ENCODE measurements at places on chromosomes 1 and 21.

GRCh38 chr1:32623775-32624174 lies 26.6 kb downstream of the ZBTB8OS start:
- DNase-seq, result no peak

- DNase-seq, result no peak
Observed at GRCh38 chr1:190754666-190755065, 277.0 kb upstream of the BRINP3 start.

DNA sequence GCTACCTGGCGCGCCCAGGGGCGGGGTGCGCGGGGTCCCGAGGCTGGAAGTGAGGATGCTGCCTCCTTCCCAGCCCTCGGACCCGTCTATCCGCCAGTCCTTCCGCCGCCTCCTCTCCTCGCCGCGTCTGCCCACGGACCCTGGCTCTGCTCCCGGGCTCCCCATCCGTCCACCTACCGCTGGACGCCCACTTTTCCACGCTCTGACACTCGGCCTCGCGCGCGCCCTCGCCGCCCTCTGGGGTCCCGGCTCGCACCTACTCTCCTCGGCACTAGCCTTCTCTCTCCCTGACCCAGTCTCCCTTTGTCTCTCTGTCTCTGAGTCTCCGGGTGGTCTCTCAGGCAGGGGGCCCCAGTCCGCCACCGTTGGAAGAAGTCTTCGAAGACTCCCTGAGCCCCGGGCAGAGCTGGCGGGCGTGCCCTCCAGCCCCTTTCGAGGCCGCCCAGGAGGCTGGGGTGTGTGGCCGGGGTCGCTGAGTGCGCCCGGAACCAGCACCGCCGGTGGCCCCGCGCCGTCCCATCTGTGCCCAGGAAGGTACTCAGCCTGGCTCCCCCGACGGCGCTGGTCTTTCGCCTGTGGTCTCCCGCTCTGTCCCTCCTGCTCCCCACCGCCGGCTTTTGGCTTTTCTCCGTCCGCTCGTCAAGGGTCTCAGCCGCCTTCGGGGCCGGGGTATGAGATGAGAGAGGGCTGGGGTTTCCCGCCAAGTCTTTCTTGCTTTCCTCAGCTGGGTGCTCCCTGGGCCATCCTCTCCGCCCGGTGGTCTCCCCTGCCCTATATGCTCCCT lies 610 bp downstream of the DRAXIN start:
- no peak for DNase-seq

- no peak for DNase-seq
Observed at GRCh38 chr1:220717800-220718640, 27.9 kb downstream of the C1orf115 start.

- no peak for DNase-seq
Observed at GRCh38 chr1:217983051-217983375, 302.1 kb upstream of the RRP15 start.
